GDM1 (cell line): ENCODE measurements at places on chromosomes 7 and 10.

GRCh38 chr7:42014625-42015618 is 222.1 kb downstream of the GLI3 start:
- DNase-seq, result peak; percentile 7

GRCh38 chr10:16049050-16049449 is 188.7 kb upstream of the MINDY3 start:
- DNase-seq, result no peak

GRCh38 chr10:80196270-80196949 is 8.9 kb downstream of the ANXA11 start:
- DNase-seq, result no peak

- DNase-seq, result no peak
Observed at GRCh38 chr10:32332299-32332750, 14.6 kb downstream of the EPC1 start.

DNA sequence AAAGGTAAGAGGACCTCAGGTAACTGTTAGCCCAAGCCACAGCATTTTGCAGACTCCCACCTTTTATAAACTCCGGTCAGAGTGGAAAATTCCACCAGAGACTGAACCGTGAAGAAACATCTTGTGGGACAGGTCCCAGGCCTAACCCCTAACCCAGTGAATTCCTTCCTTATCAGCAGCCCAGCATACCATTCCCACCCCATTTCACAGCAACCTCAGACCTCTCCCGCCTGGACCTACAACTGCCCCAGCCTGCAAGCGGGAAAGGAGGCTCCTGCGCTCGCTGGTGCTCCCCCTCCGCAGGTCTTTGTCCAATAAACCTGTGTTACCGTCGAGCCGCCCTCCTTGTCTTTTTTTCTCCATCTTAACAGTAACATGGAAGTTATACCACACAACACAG is 736.6 kb downstream of the MAGI2 start:
- DNase-seq, result no peak

DNA sequence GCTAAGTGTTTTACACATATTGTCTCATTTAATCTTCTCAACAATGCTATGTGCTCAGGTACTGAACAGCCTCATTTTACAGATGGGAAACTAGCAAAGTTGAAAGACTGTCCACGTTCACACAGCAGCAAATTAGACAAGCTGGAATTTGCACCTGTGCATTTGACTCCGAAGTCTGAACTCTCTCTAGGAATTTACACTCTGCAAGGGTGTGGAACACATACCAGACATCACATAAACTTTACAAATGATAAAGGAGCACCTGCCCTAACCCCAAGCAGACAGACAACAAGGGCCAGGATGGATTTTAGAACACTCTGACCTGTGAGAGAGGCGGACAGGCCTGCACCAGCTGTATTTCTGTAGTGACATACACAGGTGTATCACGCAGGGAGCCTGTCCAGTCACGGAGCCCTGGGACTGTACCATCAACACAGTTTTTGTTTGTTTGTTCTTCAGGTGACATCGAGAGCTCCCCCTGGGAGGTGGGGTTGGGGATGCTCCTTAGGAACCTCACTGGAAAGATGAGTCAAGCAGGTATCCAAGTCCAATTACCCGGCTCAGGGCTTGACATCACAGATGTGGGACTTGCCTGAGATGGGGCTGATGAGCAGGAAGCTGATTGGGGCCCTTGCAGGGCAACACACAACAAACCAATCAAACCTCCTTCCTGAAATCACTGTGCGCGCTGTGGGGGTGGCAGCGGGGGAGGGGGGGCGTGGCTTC is 31.0 kb downstream of the MKI67 start:
- DNase-seq, result no peak

DNA sequence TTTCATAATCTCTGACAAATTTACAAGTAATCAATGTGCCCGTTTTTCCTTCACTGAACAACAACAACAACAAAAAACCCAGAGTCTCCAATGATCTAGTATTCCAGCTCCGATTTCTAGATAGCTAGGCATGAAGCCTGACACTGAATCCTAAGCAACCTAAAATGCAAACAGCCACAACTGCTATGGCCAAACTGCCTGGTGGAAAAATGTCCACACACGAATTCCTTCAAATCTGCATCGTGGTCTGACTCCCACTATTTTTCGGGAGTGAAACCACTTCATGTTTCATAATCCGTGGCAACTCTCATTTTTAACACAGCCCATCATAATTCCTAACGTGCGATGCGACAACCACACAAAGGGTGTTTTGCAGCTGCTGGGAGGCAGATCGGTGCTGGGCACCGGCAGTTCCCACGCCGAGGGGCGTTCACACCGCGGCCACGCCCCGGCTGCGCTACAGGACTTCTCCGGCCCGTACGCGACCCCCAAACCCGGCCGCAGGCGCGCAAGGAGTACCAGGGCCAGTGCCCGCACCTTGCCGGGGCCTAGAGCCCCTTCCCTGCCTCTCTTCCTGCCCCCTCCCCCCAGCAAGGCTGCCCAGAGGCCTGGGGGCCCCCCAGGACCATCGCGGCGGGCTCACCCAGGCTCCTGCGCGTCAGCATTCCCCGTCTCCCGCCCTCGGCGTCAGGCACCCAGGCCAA is 814 bp downstream of the RUFY2 start:
- DNase-seq, result peak; percentile 37

- DNase-seq, result no peak
Observed at GRCh38 chr10:43961523-43962345, 313.1 kb upstream of the ZNF32 start.

- DNase-seq, result no peak
Observed at GRCh38 chr7:6502886-6503285, 48.4 kb downstream of the GRID2IP start.

DNA sequence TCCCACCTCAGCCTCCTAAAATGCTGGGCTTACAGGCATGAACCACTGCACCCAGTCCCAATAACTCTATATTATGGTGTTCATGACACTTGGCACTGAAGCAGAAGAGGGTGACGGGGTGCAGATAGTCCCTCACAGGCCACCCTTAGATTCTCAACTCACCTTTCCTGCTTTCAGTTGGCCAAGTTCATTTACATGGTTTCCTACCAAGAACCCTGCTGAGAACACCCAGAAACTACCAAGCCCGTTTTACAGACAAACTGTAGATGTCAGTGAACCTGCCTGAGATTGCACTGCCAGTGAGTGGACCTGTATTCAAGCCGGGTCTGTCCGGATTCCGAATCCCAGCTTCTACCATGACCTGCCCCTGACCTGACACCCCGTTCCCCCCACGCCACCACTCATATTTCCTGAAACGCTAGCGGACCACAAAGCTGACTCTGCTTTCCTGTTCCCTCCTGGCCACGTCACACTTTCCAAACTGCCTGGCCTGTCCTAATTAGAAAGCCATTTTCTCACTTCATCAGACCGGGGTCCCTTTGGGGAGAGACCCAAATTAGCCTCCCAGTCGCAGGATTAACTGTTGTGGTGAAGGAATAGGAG is 17.3 kb downstream of the GRID2IP start:
- peak; percentile 14 for DNase-seq

DNA sequence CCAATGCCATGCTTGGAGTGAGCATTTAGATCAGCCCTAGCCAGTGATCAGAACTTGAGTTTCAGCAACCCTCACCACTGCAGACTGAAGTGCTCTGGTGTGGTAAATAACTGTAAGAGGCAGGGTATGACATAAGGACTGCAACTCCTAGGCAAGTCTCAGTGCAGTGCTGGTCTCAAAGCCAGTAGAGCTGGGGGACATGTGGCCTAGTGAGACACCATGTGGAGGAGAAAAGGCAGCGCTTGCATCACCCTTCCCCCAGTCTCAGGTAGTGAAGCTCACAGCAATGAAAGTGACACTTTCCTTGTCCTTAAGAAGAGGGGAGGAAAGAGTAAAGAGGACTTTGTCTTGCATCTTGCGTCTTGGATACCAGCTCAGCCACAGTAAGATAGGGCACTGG is 386.8 kb upstream of the POT1 start:
- peak; percentile 61 for DNase-seq

GRCh38 chr10:13946209-13946460 is 359.4 kb downstream of the PRPF18 start:
- DNase-seq, result no peak

DNA sequence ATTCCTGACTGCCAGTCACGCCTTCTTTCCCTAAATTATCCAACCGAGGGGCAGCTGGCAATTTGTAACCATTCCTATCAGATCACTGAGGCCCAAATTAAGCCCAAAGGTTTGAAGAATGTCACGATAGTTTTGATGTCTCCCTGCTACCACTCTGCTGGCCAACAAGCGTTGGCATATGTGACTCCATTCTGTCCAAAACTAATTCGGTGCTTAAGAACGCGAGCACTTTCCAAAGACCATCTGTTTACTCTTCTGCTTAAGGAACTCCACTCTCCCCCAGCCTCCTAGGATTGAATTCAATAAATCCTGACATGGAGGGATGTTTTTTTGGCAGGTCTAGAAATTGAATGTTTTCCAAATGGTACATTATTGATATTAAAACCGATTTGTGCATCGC is 131.5 kb upstream of the CTBP2 start:
- DNase-seq, result no peak

DNA sequence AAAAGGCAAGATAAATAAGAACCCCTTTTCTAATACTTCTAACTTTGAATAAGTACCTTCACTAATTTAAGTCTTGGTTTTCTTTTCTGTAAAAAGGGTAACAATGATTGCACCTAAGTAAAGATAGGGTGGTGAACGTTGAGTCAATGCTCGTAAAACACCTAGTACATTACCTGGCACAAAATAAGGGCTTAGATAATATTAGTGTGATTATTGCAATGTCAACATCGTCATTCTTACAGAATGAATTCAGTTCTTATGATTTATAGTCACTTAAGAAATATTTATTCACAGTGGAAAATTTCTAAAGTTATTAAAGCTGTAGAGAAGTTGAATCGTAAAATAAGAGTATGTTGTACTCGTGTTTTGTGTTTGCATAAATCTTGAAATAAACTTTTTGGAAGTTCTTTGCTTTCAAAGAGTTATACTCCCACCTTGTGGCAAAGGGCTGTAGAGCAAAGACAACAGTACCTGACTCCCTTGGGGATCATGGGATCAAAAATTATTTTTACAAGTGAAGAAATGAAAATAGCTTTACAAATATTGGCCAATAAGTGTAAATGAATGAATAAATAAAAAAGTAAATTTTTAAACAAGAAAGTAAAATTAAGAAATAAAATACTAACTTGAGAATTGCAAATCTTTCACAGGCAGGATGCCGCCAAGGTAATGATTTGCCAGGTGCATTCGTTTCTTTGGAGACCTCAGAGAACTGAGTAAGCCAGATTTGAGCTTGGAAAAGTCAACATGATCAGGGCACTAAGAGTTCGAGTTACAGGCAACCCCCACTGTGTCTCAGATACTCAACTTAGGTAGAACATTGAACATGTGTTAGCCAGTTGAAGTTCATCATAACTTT is 285.8 kb upstream of the CACNA2D1 start:
- DNase-seq, result no peak

DNA sequence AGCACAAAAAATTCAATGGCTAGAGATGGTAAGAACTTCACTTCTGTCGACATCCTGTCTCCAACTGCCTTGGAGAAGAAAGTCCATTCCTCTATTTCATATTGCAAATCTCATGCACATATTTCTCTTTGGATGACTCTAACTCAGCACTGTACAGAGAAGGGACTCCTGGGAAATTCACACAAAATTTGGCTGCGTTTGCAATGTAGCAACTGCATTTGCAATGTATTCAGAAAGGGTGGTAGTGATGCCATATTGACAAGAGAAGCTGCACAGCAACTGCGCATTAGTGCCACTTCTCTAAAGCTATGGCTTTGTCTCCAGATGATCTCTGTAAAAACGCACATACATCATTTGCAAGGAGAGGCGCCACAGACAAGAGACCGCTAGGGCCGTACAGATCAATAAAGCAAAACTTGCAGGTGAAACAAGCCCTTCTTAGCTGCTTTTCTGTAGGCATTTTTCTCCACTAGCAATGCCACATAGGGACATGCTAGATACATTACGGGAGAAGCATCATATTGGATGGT is 389.5 kb downstream of the TCERG1L start:
- DNase-seq, result no peak

- DNase-seq, result no peak
Observed at GRCh38 chr10:75788394-75789205, 357.2 kb downstream of the LRMDA start.

GRCh38 chr7:45203936-45204445 is 46.4 kb downstream of the RAMP3 start:
- DNase-seq, result no peak

DNA sequence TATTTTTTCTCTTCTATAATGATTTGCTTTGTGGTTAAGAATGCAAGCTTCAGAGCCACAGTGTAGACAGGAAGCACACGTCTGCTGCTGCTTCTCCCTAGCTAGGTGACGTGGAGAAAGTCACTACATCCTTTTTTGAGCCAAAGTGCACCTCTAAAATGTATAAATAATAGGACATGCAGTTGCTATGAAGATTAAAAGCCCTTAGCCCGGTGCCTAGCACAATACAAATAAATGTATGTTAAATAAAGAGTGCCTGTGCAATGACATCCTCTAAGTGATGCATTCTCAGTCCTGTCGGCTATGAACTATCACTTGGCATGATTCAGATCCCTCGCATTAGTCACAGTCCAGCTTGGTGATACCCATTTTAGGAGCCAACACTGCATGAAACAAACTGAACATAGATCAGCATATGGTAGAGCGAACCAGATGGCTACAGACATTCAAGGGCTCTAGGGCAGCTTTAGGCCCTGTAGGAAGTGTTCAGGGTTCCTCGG is 4.8 kb upstream of the TRDMT1 start:
- peak; percentile 42 for DNase-seq

DNA sequence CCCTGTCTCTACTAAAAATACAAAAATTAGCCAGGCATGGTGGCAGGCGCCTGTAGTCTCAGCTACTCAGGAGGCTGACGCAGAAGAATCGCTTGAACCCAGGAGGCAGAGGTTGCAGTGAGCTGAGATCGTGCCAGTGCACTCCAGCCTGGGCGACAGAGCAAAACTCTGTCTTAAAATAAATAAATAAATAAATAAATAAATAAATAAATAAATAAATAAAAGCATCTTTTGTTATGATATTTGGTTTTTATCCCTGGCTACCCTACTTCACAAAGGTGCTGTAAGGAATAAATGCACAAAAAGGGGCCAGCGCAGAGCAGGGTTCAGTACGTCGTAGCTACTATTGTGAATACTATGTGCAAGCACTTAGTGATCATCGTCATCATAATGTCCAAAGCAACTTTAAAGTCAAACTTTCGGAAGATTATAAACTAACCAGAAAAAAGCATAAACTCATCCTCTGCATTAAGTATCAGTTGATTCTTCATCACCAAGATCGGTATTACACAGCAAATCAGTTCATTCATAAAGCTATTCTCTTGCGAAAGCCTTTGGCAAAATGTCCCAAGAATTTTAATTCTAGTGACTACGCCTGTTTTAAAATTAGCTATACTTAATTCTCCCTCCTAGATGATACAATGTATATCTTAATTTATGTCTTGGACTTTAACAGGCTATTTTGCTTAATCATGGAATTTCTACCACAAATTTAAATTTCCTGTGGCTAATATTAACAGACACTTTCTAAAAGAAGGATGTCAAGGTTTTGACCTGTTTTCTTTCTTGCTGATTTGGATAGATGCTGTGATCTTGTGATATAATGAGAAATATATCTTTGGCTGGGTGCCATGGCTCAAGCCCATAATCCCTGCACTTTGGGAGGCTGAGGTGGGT is 7.6 kb upstream of the NFE2L3 start:
- DNase-seq, result no peak

- DNase-seq, result no peak
Observed at GRCh38 chr10:78066012-78066411, 32.3 kb downstream of the RPS24 start.

GRCh38 chr7:100358027-100358856 is at the start of gene PILRB:
Gene PILRB, plus strand, starts transcription at chr7:100358117. Its CDS starts 186 bp downstream, at chr7:100358303.
- no peak for DNase-seq

- no peak for DNase-seq
Observed at GRCh38 chr7:142542105-142542504, 207.2 kb upstream of the PRSS1 start.

GRCh38 chr10:80487791-80488538 is 33.9 kb downstream of the TSPAN14 start:
- DNase-seq, result no peak
